ENCODE measurements at places on chromosomes 1 and 21.

DNA sequence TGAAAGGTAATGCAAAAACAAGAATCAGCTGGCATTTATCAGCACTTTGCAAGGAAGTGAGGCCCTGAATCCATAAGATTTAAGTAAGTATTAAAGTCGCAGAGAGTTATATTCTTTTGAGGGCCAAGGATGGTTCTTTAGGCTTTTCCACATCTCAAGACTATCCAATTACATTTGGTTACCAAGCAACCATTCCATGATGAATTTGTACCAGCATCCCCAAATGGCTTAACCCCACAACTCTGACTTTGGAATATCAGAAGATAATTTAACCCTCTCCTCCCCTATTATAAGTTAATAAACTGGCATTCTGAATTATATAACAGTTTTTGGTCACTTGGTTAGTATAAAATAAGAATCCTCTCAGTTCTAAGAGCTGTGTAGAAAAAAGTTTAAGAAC is 2.8 kb downstream of the PHTF1 start:
- DNase-seq = no peak

DNA sequence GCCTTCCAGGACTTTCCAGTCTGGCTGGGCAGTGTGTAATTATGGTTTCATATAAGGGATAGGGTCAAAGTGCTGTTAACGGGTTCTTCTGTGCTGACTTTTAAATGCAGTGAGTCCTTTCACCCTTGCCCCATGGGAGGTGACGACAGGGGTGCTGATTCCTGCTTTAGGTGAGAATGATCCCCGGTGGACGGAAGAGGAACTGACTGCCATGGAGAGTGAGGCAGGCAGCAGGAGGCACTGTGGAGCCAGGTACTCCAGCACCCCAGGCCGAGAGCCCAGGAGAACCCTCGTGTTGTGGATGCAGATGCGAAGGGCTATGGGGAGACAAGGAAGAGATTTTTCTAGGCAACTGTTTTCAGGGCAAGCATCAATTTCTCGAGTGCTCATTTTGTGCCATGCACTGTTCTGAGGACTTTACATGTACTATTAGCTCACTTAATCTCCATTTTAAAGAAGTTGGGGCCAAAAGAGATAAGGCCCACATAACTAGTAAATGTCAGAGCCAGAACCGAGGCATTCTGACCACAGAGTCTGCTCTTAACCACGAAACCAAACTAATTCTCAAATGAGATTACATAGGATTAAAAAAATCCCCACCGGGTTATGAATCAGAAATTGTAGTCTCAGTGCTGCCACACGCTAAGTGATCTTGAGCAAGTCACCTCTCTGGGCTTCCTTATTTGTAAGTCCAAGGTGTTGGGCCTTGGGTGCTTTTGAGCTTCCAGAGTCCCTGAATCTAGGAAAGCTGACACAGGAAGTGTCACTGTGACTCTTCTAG is 28.2 kb downstream of the STPG1 start:
- no peak for DNase-seq

GRCh38 chr1:65613884-65614283 is 178.8 kb upstream of the PDE4B start:
- no peak for DNase-seq

DNA sequence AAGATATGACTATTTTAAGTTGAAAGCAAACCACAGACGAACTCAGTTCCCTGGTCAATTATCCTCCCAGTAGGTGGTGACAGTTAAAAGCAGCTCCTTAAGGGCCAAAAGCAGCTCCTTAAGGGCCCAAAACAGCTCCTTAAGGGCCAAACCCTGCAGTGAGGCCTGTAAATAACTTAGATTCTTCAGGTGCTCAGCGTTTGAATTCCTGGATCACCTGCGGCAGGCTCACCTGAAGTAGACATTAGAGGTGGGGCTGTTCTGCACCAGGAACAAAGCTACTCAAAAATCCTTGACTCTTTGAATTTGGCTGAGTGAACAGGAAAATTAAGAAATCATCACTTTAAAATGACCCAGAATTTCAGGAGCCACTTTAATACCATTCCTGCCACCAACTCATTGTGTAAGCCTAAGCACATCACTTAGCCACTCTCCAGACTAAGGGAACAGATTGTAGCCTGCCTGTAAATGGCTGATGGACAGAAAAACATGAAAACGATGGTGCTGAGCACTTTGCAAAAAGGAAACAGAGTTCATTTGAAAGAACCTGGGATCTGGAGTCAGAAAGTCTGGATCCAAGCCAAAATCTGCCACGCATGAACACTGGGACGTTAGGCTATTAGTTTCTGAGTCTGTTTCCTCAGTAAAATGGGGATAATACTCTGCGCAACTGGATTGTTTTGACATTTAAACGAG is 126.9 kb downstream of the LRIG2 start:
- DNase-seq = no peak

DNA sequence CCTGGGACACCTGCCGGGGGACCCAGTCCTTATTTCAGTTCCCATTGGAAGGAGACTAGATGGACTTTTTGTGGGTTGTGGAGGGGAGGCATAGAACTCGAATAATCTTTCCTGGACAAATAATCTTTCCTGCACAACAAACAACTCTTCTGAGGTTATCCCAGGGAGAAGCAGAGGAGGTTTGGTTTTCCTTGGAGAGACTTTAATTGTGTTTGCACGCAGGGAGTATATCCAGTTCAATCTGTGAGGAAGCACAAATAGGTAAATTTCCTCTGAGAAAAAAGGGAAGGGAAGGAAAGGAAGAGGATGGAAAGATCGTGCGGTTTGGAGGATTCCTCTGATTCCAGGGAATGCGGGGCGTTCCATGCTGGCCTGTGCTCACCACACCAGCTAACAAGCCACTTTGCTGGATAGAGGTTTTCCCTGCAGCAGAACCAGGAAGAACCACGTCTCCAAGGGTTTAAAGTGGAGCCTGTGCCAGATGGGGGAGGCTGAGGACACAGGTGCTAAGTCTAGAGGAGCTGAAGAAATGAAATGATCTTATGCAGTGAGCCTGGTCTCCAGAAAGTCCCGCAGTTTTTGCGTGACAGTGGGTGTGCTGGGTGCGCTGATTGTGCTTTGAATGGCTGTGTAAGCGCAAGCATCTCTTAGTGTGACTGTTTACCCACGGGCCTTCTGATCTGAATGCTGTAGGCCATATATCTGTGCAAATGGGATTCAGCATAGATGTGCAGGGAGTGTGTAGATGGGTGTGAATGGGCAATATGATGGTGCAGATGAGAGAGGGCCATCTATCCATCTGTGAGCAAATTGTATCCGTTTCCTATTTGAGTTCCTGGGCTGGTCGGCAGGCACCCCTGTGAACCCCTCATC is 7.6 kb downstream of the PAX7 start:
- DNase-seq = no peak
